ENCODE measurements at places on chromosomes 1 and 21.

DNA sequence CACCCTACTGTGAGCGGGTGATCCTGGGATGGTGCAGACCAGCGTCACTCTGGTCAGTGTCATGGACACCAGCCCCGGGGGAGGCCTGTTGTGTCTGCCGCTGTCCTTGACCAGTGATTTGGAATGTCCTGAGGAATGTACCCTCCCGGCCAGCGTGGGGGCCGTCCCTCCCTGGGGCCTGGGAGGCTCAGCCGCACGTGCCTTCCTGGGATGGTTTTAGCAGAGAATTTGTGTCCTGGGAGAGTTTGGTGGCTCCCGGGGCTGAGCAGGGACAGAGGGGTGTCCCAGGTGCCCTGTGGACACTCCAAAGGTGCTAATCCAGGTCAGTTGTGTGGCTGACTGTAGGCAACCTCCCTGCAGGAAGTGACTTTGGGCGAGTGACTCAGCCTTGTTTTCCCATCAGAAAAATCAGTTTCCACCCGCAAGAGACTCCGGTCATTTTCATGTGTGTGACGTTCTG, 6.2 kb downstream of the ARHGEF16 start:
- DNase-seq = no peak

- no peak for DNase-seq
Measured at GRCh38 chr21:17003763-17004373, 509.0 kb upstream of the CXADR start.

DNA sequence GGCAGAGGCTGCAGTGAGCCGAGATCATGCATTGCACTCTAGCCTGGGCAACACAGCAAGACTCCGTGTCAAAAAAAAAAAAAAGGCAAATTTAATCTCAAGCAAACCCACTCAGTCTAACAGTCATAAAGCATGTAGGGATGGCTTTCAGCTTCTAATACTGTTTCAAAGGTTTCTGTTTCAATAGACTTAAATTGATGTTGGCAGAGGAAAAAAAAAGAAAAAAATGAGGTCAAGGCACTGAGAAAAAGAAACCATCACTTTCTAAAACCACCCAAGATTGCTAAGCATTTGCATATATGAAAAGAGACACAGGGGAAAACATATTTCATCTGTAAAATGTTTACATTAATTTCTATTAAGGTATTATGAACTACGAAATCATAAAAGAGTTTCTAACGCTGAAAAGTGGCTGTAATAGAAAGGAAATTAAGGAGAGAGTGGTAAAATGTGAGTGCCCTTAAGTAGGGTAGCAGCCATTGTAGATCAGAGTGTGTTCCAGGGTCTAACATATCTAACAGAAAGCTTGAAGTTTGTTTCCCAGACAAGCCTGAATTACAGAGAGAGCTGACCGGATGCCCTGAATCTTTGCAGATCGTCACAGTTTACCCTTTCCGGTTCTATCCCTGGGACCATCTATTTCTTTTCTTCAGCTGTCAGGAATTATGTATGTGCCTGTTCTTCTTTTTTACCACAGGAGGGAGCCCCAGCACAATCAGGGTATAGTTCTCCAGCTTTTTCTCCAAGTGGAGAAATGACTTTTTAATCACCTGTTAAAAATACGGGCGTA, 70.0 kb downstream of the PLD5 start:
- DNase-seq = no peak

DNA sequence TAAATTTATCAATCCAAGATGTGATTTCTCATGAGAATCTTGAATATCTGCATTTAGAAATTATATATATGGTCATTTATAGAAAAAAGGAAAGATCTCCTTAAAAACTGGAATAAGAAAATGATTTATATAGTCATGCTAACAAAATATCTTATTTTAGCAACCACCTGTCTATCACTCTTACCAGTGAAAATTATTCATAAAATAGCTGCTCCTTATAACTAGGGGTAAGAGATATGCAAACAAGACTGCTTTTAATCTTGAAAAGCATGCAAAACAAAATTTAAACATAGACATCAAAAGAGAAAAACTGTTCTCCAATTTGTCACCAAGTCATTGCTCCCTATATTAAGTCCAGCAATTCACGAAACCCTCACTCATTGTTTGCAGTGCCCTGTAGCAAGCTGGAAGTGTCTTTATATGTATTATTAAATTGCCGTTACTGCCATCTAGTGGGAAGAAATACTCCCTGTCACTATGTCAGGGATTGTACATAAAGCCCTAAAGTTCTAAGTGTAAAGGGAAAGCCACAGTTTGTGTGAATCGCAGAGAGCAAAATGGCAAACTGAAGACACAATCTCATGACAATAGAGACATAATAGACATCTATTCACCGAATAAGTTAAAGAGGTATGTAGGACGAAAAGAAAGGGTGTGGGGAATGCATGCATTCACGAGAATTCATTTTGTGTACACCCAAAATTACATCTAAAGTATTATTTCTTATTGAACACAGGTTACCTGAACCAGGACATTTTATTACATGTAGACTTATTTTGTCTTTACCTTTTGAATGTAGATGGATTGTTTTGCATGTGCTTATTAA, 600.5 kb downstream of the USP25 start:
- DNase-seq = no peak

GRCh38 chr1:107895403-107896191, 69.4 kb downstream of the VAV3 start:
- no peak for DNase-seq

DNA sequence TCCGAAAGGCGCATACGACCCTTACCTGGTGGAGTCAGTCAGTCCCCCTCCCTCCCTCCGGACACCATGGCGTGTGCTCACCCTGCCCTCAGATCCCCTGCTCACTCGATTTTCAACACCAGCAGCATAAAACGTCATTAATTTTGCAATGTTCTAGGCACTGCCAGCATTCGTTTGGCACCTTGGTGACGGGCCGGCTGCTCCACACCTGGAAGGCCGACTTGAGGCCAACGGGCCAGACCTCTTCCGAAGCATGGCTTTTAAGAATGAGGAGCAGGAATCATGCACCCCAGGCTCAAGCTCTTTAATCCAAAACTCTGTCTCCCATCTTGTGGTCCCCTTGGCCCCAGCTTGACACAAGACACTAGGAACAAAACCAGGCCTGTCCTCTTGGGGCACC, 33.1 kb downstream of the NPHP4 start:
- DNase-seq = peak; percentile 14

DNA sequence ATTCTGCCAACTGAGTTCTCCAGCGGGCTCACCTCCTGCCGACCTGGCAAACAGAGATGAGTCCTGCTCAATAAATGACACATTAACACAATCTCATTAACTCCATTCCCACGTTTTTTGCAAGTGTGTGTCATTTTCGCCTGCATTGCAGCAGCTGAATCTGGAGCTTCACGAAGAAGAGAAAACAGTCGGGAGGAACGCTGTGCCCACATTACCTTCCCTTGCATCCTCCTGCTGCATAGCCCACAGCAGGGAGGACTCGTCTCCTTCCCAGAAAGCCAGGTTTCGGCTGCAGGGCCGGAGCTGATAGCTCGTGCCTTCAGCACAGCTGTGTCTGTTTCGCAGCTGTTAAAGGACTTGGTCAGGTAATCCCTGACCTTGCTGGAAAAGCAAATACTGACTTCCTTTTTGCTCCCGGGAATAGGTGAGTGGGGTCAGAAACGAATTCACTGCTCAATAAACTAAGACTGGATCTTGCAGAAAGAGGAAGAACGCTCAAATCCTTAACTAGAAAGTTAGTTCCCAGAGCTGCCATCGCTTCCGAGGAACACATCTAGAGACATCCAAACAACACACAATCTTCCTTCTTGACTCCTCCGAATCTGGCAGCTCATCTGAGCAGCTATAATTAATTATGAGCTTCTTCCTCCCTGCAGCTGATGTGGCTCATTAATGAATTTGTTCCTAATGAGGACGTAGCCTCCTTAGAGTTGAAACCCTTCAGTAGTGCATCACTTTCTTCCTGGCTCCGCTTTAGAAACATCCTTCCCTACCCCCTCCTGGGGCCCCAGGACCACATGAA, 33.0 kb downstream of the KANK4 start:
- DNase-seq = no peak
